Heart left ventricle (tissue), 16 donors: ENCODE measurements at places on chromosomes 7 and 10. TPM values are rescaled to one million over a fixed set of nuclear protein-coding genes. Genes with fewer than 3 reads are reported as not detected.

DNA sequence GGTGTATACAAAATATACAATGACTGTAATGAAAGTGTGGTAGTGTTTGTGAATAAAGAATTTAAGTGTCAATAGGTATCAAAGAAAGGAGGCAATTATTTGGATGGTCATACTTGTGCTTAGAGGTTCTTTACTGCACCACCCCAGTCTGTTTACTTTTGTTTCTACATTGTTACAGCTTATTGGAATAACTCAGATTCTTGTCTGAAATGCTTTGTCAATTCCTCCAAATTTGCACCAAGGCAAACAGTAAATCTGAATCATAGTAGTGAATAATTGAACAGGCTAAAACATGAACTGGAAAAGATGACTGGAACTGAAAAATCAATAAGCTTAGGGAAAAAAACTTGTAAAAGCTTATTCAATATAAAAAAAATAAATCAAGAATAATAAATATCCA lies 319.2 kb downstream of the EXOC4 start:
- H3K27me3 ChIP-seq = no peaks in the 10 kb centered on the region
- H3K27ac ChIP-seq = no peak overlapping the region
- no peak for DNase-seq
- H3K4me3 ChIP-seq = no peak overlapping the region
- no peaks in the 10 kb centered on the region for H3K4me1 ChIP-seq

DNA sequence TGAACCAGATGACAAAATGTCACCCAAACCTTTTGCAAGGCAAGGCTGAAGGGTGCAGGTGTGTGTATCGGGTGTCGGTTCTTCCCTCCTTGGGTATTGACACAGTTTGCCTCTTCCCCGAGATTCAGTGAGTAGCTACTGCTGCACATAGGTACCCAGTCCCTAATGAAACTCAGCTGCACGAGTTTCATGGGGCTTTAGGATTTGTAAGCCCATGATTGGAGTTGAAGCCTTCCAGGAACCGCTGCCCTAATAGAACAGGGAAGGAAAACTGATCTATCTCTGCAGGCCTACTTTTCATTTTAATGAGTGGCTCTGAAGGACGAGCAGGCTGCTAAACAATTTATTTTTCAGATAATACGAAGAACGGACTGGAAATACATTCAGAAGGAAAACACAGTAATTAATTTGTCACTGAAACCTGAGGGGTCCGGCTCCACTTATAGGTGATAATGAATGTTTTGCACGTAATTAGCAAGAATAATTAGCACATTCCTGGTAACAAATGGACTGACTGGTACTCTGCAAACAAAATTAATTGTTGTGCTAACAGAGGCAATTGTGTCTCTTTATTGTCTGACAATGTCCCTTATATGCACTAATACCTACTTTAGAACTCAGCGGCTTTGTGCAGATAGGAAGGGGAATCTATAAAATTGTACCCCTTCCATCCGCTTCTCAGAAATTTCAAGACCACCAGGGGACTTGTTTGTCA lies 49.6 kb upstream of the FZD8 start:
- H3K27me3 ChIP-seq = no peaks in the 10 kb centered on the region
- peaks cover 2% of the 10 kb centered on the region for H3K4me1 ChIP-seq
- no peaks in the 10 kb centered on the region for H3K36me3 ChIP-seq
- DNase-seq = no peak
- H3K27ac ChIP-seq = no peak overlapping the region

GRCh38 chr7:103150192-103150591 lies 1.3 kb upstream of the NAPEPLD start:
- no peak for DNase-seq
- no peak overlapping the region for H3K27ac ChIP-seq
- no peaks in the 10 kb centered on the region for H3K4me1 ChIP-seq
- H3K36me3 ChIP-seq = no peaks in the 10 kb centered on the region

DNA sequence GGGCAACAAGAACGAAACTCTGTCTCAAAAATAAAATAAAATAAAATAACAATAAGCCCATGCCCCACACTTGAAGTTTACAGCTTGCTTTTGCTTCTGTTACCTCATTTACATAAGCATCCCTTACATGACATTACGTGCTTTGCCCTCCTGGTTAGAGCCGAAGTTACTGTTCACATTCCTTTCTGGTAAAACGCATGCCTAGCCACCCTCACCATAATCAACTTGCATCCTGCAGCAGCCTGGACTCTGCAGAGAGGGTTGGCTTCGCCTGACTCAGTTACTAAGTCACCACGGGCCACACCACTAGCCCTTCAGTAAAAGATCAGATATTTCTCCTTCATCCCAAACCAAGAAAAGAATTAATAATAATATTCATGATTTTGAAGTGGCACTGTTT lies 736.0 kb upstream of the AUTS2 start:
- no peak overlapping the region for H3K4me3 ChIP-seq
- H3K4me1 ChIP-seq = no peaks in the 10 kb centered on the region

TLX1 gene
- 0.32 TPM for total RNA-seq

C10orf71 gene
- 46.8 TPM for total RNA-seq

GRCh38 chr10:115829521-115830205 lies 443.3 kb downstream of the GFRA1 start:
- no peaks in the 10 kb centered on the region for H3K4me1 ChIP-seq
- H3K27me3 ChIP-seq = no peaks in the 10 kb centered on the region
- no peak overlapping the region for H3K4me3 ChIP-seq
- H3K36me3 ChIP-seq = no peaks in the 10 kb centered on the region
- no peak overlapping the region for H3K27ac ChIP-seq

DNA sequence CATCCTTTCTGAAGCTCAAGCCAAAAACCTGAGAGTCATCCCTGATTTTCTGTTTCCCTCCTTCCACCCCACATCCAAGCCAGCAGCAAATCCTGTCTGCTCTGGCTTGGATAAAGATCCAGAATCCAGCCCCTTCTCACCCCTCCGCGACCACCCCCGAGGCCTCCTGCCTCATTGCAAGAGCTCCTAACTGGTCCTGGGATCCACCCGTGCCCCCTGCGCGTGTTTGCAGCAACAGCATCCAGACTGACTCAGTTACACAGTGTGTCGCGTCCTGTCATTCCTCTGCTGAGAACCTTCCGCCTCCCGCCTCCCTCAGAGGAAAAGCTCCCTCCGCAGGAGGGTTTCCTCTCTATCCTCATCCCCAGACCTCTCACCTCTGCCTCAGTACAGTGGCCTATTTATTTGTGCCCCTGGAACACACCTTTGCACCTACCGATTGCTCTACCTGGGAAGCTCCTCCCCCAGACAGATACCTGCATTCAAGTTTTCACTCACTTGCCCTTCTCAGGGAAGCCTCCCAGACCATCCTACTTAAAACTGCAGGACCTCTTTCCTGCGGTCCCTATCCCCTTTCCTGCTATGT lies 21.6 kb upstream of the GRID1 start:
- DNase-seq = no peak
- H3K27me3 ChIP-seq = peaks cover 12% of the 10 kb centered on the region
- no peaks in the 10 kb centered on the region for H3K36me3 ChIP-seq
- no peak overlapping the region for H3K27ac ChIP-seq
- peaks cover 5% of the 10 kb centered on the region for H3K4me1 ChIP-seq

SLC13A1 gene
- total RNA-seq = not detected

DNA sequence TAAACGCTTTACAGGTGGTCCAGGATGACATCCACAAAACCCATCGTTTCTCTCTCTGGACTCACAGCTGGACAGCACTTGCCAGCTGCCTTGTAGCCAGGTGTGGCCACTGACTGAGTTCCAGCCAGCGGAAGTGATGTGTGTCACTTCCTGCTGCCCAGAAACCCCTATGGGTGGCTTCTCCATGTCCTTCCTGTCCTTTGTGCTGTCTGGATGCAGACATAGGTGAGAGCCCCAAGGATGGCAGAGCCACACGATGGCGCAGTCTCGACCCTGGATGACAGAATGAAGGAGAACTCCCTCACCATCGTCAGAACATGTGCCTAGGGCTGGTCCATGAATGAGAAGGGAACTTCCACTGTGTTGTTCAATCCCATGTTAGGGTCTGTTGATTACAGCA lies 22.1 kb downstream of the NMT2 start:
- DNase-seq = no peak
- peaks cover 13% of the 10 kb centered on the region for H3K4me1 ChIP-seq
- no peaks in the 10 kb centered on the region for H3K36me3 ChIP-seq

DNA sequence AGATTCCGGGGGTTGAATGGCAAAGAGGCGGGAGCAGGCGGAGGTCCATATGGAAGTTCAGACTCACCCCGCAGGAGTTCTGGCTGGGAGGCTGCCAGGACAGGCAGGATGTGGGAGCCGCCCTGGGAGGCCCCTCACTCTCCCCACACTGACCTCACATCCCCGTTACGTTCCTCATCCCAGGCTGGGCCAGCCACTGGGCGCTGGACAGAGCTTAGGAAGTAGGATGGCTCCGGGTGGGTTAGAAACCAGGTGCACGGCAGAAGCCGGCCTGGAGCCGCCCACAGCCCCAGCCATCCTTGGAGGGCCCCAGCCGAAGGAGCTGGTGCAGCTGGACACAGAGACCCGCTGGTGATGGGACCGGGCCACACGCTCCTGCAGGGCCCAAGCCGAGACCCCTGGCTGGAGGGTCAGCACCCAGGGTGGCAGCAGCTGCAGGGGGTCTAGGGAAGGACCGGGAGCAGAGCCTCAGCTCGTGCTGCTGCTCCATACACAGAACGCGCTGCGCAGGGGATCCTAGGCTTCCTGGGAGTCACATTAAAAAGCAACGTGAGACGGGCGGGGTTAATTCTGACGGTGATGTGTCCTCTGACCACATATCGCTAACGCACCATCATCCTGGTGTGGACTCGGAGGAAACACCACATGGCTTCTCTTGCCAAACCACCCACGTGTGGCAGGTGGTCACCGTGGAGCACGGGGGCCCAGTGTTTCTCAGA lies 98.6 kb upstream of the DIP2C start:
- peaks cover 5% of the 10 kb centered on the region for H3K27me3 ChIP-seq
- H3K27ac ChIP-seq = no peak overlapping the region

LIPJ gene
- total RNA-seq = not detected

WDFY4 gene
- 1.0 TPM for total RNA-seq
